ENCODE measurements at places on chromosomes 1 and 21. TPM values are rescaled to one million over a fixed set of nuclear protein-coding genes. Genes with fewer than 3 reads are reported as not detected.

The FAM151A gene
- total RNA-seq, result not detected

The HES3 gene
- not detected for total RNA-seq

The OR2G6 gene
- not detected for total RNA-seq

The FMN2 gene
- total RNA-seq, result not detected

The OR2T33 gene
- total RNA-seq, result not detected

The ZBTB8B gene
- total RNA-seq, result not detected

The CELA2A gene
- total RNA-seq, result not detected

The LRRIQ3 gene
- total RNA-seq, result 0.39 TPM

The ACTL8 gene
- not detected for total RNA-seq

The OR2AK2 gene
- total RNA-seq, result 0.20 TPM

Measured in T-helper 1 cell treated with Interleukin-12 subunit alpha and Interleukin-12 subunit beta and Interleukin-4 antibody, amounts not matched to agents 30 ng/mL and 1 ng/mL, for 36 hours (primary cell).